ENCODE measurements at places on chromosomes 1 and 21.

- no peak for DNase-seq
Observed at GRCh38 chr1:67717876-67718275, 32.9 kb downstream of the GADD45A start.

GRCh38 chr1:85116856-85117255 is 68.6 kb upstream of the MCOLN3 start:
- DNase-seq: no peak

- no peak for DNase-seq
Observed at GRCh38 chr1:227779685-227780084, 35.8 kb upstream of the PRSS38 start.

GRCh38 chr1:100415498-100415778 is 63.1 kb downstream of the CDC14A start:
- DNase-seq: no peak
